ENCODE measurements at places on chromosomes 6 and 20.

DNA sequence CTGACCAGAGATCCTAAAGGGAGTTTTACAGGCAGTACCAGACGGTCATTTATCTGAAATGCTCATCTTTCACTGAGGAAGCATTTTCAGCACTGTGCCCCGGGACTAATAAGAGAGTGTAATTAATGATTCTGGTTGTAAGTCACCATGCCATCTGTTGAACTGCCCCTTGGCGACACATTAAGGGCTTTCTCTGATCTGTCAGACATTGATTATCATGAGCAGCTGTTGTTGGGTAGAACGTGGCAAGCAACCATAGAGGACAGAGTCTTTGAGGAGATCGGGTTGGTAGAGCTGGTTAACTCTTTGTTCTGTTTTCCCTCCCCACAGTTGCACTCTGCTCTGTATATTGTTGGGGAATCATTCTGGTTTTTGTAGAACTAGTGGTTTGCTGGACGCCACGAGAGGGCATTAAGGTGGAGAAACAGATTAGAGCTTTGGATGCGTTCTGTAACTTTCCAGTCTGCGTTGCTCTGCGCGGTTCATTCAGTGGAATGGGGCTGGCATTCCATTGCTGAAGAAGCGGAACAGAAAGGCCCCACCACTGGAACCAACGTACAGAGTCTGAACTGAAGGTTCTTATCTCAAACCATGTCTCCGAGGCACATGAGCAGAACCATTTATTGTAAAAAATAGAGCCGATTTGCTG is 34.3 kb downstream of the RPRD1B start:
- DNase-seq: no peak

DNA sequence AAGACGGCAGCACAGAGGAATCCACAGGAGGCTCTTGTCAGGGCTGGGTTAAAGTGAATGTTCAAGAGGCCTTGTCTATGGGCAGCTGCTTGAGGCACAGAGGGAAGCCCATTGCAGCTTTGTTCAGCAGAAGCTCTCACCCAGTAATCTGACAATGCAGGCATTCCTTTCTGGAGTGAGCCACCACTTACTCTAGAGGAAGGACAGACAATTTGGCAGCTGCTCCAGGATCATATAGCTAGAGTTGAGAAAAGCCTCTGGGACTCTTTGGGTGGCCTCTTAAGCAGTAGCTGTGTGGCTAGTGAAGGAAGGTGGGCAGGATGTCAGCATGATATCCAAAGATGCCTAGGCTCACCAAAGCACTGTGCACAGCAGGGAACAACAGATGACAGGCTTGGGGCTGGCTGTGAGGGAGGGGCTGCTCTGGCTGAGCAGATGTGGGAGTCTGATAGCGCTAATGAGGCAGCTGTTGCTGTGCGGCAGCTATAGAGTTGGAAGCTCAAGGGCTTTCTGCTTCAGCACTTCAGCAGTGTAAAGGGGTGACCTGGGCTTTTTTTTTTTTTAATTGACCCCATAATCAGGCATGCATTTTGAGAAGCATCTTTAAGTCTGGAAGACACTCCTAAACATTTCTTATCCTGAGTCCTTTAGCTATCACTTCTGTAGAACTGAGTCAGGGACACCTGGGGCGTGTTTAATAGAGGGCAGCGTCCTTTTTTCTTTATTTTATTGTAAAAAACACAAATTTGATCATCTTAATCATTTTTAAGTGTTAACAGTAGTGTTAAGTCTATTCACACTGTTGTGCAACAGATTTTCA is 27.2 kb downstream of the CMTR1 start:
- DNase-seq: no peak

- DNase-seq: no peak
Measured at GRCh38 chr6:106561686-106562405, 67.5 kb downstream of the RTN4IP1 start.

- no peak for DNase-seq
Measured at GRCh38 chr6:131288214-131288613, 152.9 kb downstream of the AKAP7 start.

DNA sequence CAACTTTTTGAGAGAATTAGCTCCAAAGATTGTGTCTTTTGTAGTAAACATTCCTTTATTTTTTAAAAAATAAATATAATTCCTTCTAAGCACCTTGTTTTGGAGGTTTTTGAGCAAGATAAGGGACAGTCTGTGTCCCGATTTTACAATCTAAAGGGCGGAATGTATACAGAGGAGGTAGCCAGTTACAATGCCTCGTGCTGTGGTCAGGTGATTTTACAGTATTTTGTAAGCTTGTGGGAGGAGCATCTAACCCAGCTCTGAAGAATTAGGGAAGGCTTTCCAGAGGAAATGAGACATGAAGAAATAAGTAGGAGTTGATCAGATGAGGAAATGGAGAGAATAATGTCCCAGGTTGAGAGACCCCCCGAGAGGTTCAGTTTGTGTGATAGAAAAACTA is 1.3 kb downstream of the HINT3 start:
- no peak for DNase-seq

DNA sequence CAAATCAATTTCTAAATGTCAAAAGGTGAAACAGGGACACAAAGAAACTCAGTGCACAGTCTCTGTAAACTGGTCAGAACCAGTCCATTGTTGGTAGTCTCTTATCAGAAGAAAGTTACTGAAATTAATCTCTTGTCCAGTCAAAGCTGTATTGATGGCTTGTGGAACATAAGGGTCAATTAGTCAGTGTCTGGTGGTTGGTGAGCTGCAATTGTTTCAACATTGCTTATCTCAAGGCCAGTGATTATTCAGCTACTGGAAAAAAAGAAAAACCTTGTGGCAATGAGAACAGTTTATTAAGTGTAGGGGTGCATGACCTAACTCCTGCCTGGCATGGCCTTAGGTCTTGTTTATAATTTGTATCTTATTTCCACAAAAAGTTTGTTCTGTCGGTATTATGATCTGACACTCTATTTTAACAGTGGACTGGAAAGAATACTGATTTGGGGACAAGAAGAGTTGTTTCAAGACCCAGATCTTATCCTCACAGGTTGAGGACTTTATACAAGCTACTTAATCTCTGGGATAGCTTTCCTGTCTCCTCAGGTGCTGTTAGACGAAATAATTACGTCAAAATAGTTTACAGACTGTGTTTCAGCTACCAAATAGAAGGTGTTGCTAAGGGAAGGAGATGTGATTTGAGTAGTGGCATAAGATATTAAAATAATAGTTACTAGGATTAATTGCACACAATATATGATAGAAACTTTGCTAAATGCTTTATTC is 520.0 kb upstream of the IRAK1BP1 start:
- DNase-seq: no peak

DNA sequence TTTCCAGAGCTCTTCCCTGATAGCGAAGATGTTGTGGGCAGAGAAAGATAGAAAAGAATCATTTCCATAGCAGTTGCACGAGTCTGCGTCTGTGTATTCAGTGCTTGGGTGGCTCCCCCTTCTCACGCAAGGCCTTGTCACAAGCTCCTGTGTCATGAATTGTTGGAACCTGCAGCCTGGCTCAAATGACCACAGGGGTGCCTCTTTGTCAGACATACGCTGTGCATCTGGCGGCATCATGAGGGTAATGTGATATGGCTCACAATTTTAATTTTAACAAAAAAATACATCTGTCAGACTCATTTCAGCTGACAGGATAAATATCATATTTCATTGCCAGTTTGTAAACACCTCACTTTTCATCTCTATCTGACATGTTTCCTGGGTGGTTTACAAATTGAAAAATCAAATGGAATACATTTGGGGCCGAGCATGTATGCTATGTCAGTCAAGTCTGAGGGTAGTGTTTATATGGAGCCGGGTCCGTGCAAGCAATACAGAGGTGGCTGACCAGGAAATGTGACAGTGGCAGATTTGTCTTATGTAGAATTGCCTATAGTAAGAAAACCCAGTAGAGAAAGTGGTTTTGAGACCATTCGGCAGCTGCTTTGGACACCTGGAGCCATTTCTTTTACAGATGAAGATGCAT is 90.9 kb downstream of the CAP2 start:
- DNase-seq: no peak

DNA sequence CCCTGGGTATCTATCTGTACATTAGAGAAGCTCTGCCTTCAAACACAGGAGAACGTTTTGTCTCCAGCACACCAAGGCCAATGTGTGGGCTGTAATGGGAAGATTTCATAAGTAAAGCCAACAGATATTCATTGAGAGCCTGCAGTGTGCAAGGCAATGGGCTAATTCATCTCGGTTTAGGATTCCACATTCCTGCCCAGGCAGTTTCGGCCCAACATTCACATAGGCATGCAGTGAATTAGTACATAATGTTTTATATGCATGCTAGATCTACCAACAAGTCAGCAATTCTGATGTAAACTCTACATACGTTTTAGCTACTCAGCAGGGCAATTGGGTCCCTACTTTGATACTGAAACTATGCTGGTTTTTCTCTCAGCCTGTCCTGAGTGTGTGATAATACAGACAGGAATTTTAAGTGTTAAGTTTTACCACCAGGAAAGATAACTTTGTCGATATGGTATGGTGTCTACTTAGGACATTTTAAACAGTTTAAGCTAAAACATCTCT is 46.9 kb upstream of the NAA20 start:
- DNase-seq: no peak

GRCh38 chr6:109059571-109060021 is 35.0 kb downstream of the SESN1 start:
- no peak for DNase-seq

- no peak for DNase-seq
Measured at GRCh38 chr20:38665506-38666285, 58.6 kb upstream of the SLC32A1 start.

- no peak for DNase-seq
Measured at GRCh38 chr6:149476789-149477455, 7.9 kb downstream of the ZC3H12D start.

- DNase-seq: no peak
Measured at GRCh38 chr20:45044601-45045000, 56.3 kb downstream of the KCNS1 start.

GRCh38 chr6:99745651-99746050 is 139.0 kb downstream of the PRDM13 start:
- no peak for DNase-seq

DNA sequence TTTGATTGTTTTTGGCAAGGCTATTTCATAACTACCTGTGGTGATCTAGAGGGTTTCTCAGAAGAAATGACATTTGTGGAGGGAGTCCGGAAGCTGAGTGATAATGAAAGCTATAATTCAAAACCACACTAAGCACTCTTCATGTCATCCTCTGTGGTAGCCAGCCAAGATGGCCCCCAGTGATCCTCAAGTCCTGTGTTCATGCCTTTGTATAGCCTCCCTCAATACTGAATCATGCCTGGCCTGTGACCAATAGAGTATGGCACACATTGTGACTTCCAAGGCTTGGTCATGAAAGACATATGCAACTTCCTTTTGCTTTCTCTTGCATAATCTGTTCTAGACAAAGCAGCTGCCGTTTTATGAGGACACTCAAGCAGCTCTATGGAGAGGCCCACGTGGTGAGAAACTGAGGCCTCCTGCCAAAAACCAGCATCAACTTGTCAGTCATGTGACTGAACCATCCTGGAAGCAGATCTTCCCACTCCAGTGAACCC is 12.8 kb upstream of the DNAAF9 start:
- DNase-seq: no peak

DNA sequence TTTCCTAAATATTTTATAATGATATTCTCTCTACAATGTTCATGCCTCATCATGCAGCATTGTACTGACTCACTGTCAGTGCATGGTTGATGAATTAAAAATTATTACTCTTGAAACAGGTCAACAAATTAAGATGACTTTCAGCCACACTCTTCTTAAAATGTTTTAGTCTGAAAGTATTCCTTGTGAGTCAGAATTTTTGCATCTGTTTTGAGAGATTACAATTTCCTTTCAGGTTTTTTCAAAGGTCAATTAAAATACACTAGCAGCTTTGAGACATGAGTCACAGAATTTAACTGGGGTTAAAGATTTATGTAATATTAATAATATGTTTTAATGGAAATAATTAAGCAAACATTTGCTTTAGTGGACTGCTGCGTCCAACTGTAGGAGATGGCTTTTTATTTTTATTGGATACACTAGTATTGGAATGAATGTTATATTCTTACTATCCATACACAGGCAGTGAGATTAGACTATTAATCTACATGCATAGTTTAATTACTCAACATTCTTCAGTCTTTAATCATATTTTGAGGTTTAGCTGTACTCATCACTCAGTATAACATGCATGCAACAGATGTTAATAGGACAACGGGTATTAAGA is 9.7 kb downstream of the COL12A1 start:
- no peak for DNase-seq

DNA sequence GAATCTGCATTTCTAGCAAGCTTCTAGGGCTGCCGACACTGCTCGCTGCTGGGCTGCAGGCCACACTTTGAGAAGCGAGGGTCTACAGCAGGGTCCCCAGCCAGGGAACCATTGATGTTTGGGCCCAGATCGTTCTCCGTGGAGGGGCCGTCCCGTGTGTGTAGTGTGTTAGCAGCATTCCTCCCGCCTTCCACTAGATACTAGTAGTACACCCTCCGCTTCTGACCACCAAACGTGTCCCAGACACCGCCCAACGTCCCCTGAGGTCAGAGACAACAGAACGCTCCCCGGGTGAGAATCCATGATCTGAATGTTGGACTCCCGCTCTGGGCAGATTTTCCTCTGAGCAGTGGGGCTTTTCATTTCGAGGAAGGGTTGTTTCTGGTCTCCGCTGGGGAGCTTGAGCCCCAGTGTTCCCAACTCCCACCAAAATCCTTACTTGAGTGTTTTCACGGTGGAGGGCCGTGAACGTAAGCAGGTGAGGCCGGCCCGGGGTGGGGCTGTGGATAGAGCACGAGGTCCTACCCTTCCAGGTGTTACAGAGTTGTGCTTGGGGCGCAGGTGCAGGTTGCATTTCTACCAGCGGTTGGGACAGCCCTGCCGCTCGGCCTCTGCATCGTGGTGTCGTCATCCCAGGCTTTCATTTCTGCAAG is 124.6 kb downstream of the SYCP2 start:
- DNase-seq: no peak

DNA sequence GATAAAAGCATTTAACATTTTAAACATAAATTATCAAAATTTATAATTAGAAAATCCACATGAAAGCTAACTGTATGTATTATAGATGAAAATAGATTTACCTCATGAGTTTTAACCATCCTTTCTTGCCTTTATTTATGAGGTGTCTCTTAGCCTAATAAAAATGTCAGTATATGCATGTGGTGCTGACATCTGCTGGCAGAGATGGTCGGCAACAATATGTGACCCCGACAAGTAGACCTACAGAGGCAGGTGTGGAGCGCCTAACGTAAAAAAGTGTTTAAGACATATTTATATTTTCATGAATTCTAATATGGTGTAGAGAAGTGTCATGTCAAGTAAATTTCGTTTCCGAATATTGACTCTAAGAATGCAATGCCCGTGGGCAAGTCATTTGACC is 149.0 kb upstream of the FUT9 start:
- DNase-seq: no peak

Data from cortex of kidney (tissue), 1 donor.